ENCODE measurements at places on chromosomes 2 and 18. TPM values are rescaled to one million over a fixed set of nuclear protein-coding genes. Genes with fewer than 3 reads are reported as not detected.

DNA sequence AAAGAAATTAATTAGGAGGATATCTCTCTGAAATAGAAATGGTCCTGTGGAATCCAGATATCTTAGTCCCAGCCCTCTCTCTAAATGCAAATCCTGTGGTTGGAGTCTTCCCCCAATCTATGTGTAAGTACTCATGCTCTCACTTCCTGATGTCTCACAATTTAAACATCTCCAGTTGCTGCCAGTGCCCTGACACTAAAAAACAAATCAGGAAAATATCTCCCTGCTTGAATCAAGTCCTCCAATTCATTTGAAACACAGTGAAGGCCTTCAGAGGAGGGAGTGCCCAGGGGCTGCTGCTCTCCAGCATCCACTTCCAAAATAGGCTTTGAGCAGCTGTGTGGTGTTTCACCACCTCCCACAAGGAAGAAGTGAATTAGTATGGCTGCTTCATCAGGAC is 413.8 kb downstream of the RAD51AP2 start:
- no peak for DNase-seq

The ATOH8 gene
- total RNA-seq, result 3.4 TPM

DNA sequence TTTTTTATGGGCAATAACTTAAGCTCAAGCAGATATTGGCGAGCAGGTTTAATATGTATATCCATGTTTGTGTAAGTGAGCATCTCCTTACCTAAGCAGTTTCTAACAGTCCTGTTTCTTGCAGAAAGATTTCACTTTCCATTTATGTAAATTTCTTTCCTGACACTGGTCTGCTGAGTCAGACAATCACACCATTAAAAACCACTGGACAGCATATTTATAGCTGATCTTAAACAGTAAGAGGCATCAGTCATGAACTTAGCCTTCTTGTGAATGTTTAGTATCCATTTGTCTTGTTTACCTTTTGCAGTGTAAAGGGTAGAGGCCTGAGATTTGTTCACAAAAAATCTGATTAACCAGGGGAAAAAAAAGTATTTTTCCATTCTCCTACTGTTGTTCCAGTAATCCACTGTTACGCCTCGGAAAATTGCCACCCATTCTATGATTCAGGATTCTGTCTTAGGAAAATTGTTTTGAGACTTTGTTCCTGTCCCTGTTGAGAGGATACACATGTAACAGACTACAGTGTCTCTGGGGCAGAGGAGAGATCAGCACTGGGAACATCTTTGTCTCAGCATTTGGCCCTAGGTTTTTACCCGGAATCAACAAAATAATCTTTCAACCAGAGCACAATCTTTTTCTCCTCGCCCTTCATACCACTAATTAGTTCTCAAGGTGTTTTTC is 521.0 kb upstream of the NRP2 start:
- no peak for DNase-seq

DNA sequence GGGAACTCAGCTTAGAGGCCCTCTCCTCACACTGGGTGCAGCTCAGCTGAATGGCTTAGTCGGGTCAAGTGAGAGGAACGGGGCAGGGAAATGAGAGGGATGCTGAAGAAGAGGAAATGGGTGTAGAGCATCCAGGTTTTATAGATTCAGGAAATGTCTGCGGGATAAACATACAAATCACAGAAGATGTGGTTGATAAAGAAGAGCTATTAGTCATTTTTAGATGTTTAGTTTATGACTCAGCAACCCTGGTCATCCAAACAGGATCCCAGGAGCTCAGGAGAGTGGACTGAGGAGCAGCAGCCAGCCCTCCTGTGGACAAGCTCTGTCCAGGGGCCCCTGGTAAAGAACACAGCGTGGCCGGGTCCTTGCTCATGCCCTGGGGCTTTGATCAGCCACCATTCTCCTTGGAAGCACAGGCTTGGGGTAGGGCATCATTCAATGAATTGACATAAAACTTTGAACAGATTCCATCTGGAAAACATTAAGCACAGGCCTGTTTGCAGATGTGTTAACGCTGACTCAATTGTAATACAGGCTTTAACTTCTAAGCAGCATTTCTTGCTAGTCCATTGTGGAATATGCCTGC is 83.0 kb downstream of the NPAS2 start:
- DNase-seq, result peak; percentile 70

The ZNF385B gene
- not detected for total RNA-seq

DNA sequence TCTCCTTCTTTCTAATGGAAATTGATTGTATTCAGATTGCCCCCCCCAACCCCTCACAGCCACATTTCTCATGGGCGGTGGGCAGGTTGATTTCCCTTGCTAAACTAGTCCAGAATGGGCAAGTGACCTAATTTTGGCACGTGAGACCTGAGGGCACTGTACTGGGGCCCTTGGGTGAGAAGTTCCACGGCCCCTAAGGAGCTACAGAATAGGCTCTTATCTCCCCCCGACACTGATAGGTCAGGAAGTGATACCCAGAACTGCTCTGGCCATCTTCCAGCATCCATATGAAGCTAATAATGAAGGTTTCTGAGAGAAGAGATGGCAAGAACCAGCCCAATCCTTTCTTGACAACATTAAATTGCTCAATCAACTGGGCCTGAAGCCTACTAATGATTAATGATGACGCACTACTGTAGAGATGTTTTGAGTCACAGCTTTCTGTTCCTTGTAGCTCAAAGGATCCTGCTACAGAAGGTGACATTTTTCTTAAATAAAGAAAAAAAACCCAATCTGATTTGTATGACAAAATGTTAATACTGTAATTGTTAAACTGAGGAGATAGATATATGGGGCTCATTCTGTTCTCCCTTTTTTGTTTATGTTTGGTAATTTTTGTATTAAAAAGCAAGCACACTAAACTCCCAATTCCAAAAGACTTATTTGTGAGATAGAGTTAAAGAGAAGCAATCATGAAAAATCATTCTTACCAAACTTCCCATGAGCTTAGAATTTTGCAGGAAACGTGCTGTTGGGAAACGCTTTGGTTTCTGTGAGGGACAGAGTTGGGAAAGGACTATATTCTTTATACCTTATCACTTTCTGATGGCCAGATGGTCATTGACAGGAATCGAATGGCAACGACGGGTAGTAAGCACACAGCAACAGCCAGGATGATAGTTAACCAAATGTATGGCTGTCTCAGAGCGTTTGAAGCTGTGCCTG is 28.2 kb upstream of the NARS1 start:
- DNase-seq, result no peak

DNA sequence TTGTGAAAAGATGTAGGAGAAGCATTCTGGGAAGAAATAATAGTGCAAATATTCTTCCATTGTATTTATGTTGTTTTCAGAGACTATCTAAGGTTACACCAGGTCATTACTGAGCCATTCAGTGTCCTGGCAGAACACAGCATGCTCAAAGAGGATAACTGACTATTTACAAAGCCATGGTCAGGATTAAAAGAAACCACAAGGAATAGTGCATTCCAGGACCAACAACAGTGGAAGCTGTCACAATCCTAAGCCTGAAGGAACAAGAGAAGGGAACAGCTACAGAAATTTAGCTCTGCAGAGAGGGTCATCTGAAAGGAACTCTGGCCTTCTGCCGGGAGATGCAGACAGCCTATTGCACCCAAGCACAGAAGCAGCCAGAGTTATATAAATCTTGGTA is 116.7 kb downstream of the DSC3 start:
- no peak for DNase-seq

DNA sequence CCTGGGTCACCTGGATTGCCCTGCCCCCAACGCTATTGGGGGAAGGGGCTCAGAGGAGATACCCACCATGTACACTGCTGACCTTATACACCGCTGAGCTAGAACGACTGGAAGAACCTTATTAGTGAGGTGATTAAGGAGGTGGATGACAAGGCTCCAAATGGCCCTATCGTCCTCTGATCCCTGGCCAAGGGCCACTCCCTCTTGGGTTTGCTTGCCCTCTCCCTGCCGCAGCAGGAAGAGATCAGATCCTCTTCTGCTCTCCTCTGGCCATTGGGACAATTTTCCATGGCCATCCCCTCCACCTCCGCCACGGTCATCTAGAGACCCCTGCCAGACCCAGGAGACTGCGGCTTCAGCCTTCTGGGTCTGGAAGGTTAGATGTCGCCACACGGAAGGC is 1.2 kb downstream of the ZNF514 start:
- DNase-seq, result no peak

DNA sequence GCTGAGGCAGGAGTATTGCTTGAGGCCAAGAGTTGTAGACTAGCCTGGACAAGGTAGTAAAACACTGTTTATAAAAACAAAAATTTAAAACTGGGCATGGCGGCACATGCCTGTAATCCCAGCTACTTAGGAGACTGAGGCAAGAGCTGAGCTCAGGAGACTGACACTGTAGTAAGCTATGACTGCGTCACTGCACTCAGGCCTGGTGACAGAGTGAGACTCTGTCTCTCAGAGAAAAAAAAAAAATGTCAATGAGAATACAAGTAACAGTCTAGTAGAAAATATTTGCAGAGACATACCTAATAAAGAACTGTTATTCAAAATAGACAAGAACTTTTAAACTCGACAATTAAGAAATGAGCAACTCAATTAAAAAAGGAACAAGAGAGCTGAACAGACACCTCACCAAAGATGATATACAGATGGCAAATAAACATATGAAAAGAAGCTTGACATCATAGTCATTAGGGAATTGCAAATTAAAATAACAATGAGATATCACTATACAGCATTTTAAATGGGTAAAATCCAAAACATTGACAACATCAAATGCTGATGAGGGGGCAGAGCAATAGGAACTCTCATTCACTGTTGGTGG is 624.3 kb upstream of the ZEB2 start:
- no peak for DNase-seq
